ENCODE measurements at places on chromosomes 6 and 20.

DNA sequence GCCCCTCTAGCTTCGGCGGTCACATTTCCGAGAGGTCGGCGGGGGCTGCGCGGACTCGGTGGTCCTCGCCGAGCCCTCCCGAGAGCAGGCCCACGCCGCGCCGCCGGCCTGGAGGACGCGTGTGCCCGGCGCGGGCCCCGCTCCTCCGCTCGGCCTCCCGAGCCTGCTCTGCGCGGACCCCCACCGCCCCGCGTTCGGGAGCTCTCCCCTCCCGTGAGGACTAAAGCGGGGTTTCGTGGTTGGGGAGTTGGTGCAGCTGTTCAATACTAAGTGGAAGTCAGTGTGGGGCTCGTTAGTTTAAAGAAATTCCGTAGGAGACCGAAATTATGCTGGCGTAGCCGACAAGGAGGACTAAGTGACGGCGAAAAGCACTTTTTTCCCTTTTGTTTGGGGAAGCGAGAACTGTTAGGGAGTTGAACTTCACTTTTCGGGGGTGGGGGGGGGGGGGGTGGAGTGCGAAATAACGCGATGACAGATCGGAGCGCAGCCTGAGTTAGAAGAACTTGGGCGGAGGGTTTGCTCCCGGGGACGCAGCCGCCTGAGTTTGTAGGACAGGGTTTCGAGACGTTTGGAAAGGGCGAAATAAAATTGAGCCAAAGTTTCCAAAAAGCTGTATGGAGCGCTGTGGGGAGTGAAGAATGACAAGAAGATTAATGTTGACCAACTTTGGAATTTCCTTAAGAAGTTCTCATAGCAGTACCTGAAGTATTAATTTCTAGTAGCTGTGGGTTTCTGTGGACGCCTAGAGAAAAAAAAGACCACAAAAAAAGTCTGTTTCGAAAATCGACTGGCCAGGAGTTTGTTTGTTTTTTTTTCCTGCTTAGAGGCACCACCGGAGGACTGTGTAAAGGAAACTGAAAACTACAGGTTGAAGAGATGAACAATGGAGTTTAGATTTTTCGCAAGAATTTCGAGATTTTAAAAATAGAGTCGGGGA is 1.4 kb downstream of the QKI start:
- peak; percentile 45 for DNase-seq

DNA sequence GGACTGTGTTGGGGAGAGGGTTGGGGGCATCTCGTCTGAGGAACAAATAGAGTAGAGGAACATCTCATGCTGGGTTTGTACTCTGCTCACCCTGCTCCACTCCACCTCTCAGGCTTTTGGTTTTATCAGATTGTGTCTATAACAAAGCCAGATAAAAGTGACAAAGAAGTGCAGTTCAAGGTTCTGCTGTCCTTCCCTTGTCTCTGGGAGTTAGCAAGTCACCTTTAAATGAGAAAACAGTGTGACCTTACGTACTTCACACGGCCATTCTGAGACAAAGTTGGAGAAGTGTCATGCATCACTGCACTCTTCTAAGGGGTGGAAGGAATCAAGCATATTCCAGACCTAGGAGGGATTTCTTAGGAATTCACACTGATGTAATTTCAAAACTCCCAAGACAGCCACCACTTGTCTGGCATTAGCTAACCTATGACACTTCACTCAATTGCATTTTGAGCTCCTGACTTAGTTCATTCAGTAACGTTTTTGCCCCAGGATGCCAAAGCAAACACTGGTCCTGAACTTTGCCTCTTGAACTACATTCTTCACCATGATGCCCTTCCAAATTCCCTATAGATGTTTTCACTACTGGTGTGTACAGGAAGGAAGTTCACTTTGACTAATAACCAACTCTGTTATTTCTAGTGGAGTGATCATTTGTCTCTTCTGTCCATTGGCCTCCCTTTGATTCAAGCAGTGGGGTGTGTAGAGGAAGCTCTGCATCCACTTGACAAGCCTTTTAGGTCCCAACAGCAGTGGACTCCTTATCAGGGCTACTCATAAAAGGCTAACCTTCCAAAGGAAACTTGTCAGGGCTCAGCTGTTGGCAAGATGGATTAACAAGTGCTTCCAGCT is 647.6 kb upstream of the FLRT3 start:
- DNase-seq: no peak

- DNase-seq: no peak
Observed at GRCh38 chr6:51139950-51140385, 321.3 kb downstream of the TFAP2B start.

DNA sequence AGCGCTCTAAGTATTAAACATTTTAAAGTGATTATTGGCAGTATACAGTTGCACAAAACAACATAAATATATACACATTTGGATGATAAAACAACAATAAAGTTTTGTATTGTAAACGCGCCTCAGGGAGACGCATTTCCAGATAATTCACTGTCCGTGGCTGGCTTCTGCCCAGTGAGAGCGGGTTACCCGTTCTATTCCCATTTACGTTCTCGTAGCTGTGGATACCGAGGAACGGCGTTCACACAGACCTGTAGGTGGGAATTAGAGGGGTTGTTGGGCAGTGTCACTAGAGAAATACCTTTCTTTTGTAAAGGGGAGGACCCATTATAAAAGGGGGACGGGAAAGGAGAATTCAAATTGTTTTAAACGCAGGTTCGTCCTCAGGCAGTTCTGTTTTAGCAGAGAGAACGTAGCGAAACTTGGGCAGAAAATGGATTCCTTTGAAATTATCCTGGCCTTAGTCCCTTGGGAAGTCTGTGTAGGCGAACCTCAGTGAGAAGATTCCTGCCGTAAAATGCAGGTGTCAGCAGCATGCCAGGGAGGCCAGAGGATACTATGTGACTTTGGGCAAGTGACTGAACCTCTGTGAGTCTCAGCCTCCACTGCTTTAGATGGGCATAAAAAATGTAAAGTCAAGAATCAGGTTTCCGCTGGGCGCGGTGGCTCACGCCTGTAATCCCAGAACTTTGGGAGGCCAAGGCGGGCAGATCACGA is 756 bp downstream of the MTG2 start:
- no peak for DNase-seq

DNA sequence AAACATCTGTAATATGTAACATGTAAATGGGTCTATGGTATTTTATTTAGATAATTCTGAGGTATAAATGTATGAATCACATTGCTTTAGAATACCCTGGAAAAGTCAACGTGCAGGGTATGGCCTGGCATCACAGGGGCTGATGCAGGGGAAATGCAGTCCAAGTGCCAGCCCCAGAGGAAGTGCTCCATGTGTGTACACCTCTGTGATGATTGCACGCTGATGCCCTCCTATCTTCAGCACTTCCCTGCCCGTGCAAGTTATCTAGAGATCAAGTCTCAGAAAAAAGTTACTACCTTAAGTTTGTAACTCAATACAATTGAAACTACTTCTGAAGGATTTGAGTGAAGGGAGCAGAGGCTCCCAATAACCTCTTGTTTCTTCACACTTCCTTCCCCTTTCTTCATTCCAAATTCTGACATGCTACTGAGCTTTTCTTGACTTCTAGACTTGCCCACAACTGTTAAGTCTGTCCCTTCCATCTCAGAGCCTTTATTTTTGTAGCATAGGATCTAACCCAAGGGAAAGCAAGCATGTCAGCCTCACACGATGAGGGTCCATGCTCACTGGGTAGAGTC is 2.2 kb downstream of the SMLR1 start:
- no peak for DNase-seq

GRCh38 chr6:151240791-151241642 is 1.2 kb downstream of the AKAP12 start:
- peak; percentile 92 for DNase-seq

GRCh38 chr6:137982418-137983189 is 115.5 kb downstream of the TNFAIP3 start:
- DNase-seq: no peak

DNA sequence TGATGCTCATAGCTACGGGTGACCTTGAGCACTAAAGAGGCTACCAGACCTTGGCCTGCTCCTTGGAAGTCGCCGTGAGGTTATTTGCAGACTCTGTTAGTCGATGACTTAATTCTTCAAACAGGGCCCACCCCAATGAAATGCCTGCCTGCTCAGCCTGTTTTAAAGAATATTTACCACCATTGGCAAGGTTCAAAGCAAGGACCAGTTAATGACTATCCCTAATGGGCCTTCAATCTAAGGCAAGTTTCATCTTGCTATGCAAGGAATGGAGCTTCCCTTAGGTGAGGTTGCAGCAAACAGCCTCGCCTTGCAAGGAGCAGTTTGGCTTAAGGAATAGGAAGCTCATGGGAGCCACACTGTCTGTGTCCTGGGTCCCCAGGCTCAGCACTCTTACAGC is 22.9 kb upstream of the SPO11 start:
- no peak for DNase-seq

GRCh38 chr6:115360602-115361325 is 699.9 kb downstream of the FRK start:
- DNase-seq: no peak

DNA sequence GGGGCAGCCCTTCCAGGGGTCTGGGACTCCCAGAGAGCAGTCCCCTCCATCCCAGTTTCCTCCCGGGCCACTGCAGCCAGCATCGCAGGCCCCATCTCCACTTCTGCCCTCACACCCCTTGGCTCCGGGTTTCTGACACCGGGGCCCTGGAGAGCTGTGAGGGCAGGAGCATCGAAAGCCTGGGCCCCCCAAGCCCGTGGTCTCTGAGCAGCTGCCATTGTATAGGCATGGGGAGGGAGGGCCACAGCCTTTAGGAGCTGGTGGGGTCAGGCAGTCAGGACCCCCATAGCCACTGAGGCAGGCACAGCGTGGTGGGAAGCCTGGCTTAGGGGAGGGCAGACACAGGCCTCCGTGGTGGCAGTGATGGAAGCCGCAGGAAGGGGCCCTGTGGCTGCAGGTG is 9.7 kb upstream of the GPSM3 start:
- no peak for DNase-seq

DNA sequence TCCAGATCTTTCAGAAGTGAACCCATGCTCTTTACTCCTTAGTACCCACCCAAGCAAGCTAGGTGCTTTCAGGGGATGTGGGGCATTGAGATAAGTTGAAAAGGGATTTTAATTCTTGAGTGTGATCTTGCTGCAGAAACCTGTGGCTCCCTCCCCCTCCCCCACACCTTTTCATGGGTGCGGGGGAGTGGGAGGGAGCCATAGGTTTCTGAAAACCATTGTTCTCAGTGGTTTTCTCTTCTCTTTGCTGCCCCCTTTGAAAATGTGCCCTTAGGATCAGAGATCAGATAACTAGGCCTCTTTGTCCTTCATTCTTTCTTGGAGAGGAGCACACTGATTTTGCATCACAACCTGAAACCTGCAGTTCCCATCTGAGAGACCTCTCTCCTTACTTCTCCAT is 2.4 kb downstream of the PCSK2 start:
- no peak for DNase-seq

DNA sequence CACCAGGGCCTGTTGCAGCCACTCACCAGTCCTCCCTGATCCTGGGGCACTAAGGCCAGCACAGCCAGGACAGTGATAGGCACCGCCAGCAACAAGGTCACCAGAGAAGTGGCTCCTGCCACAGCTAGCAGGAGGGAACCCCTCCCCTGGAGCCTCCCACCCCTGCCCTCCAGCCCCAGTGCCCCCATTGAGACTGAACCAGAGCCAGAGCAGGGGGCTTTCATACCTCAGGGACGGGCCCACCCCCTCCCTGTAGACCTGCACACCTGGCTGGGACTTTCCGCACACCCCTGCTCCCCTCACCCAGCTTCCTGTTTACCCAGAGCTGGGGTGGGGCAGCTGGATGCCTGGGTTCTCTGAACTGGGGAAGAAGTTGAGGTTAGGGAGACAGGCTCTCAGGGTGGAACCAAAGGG is at the start of gene LTB:
Gene LTB (minus strand): TSS at position 195 of the 414 bp plus-strand sequence. CDS start 7 bp downstream, at position 188.
- DNase-seq: no peak

GRCh38 chr6:142783499-142783898 is 161.5 kb downstream of the HIVEP2 start:
- no peak for DNase-seq

GRCh38 chr20:63534831-63535651 is 2.1 kb downstream of the PTK6 start:
- DNase-seq: no peak

- DNase-seq: no peak
Observed at GRCh38 chr20:7387638-7388193, 552.5 kb downstream of the HAO1 start.

DNA sequence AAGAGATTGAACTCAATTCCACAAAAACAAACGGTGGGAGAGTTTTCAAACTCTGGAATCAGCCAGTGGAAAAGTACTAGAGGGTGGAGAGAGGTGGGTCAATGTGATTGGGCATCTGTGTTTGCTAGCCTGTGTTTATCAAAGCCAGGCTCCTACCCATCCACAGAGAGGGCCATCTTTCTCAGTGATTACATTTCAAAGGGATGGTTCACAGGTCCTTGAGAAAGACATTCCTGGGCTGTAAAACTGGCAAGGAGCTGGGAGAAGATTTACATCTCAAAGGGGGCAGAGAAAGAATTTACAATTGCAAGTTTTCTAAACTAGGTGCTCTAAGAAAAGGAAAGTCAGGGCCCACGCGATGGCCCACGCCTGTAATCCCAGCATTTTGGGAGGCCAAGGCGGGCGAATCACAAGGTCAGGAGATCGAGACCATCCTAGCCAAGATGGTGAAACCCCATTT is 146.8 kb upstream of the UST start:
- DNase-seq: no peak

DNA sequence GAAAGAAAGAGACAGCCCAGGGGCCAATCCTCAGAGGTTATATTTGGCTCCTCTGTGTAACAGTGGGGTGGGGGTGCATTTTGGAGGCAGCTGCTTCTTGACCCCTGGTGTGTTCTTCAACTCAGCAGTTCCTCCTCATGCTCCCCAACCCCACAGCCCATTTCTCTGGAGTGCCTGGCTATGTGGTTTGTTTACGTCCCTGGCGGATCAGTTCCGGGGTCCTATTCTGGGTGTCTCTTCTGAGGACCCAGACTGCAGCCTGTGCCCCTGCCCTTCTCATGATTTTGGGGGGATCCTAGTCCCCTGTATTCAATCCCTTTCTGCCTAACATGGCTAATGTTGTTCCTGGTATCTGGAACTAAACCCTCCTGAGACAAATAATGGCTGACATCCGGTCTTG is 70.5 kb upstream of the SULF2 start:
- no peak for DNase-seq

DNA sequence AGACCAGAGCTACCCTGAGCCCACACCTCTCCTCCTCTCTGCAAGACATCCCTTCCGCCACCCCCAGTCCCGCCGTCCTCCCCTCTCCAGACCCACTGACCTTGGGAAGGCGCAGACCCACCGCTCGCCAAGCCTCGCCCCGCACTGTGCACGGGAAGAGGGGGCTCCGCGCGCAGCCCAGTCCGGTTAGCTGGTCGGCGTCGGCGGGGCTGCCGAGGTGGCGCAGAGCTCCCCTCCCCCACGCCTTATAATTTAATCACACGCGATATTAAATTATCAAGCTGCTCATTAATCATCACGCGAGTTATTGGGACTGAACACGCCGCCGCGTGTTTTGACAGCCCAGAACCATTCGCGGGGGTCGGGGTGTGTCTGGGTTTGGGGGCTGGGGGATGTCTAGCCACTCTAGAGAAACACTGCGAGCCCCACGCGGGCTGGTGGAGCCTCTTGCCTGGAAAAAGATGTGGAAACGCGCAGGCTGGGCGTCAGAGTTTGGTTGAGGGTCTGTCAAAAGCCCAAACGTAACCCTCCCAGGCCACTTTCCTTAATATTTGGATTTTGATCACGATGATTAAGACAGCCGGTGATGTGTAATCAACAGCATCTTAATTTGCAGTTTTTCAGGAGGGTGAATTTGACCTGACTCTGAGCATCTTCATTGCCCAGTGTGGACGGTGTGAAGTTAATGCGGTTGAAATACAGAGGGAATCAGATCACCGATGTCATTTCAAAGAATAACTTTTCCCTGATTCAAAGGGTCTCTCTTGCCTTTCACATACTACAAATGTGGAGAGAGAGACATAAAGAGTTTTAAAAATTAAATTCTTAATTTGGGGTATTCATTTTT is at the start of gene LINC00237:
Gene LINC00237 (minus strand): TSS at position 188 of the 847 bp plus-strand sequence.
- no peak for DNase-seq

Data from 8988T (cell line).